ENCODE measurements at places on chromosomes 6 and 20. TPM values are rescaled to one million over a fixed set of nuclear protein-coding genes. Genes with fewer than 3 reads are reported as not detected.

DNA sequence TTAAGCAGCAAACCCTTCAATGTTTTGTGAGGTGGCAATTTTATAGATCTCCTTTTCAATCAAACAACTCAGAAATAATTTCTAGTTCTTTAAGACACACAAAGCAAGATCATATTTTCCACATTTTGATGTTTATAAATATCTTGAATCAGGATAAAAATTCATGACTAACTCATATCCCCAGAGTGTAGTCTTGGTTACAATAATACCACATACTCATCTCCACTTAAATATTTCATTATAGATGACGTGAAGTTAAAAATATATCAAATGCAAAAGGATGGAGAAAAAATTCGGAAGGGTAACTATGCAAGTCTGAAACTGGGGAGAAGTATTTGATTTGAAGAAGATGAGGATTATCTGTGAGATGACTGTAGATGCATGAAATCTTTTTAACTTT, 59.8 kb upstream of the HIVEP1 start:
- DNase-seq = no peak

Gene TRIM10
- 5.4 TPM for total RNA-seq

DNA sequence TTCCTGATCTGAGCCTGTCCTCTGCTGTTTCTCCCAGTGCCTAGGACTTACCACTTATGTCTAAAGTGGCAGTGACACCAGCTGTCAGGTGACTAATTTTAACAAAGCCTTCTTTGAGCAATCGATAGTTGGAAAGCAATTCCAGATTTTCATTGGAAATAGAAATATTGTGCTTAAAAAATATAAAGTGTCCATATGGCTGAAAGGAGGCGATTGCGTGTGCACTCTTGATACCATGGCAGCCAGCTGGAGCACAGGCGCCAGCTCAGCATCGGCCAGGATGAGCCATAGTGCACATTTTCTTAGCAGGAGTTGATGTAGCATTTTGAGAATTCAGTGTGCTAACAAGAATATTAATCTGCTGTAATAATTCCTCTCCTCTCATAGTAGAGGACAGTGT, 70.0 kb downstream of the LRRC1 start:
- no peak for DNase-seq

Gene NRM
- total RNA-seq = 7.7 TPM

- no peak for DNase-seq
These were observed 60.2 kb downstream of the GPR63 start for GRCh38 chr6:96777113-96777512.

Gene SLC25A27
- 28.9 TPM for total RNA-seq

- DNase-seq = peak; percentile 40
These were observed 78.4 kb upstream of the MLN start for GRCh38 chr6:33882154-33882553.

All from mucosa of gallbladder (tissue), 1 donor.